Activated naive CD4-positive, alpha-beta T cell treated with Interleukin-2 at 50 U/mL for 16 hours (primary cell): ENCODE measurements at places on chromosomes 4 and X.

DNA sequence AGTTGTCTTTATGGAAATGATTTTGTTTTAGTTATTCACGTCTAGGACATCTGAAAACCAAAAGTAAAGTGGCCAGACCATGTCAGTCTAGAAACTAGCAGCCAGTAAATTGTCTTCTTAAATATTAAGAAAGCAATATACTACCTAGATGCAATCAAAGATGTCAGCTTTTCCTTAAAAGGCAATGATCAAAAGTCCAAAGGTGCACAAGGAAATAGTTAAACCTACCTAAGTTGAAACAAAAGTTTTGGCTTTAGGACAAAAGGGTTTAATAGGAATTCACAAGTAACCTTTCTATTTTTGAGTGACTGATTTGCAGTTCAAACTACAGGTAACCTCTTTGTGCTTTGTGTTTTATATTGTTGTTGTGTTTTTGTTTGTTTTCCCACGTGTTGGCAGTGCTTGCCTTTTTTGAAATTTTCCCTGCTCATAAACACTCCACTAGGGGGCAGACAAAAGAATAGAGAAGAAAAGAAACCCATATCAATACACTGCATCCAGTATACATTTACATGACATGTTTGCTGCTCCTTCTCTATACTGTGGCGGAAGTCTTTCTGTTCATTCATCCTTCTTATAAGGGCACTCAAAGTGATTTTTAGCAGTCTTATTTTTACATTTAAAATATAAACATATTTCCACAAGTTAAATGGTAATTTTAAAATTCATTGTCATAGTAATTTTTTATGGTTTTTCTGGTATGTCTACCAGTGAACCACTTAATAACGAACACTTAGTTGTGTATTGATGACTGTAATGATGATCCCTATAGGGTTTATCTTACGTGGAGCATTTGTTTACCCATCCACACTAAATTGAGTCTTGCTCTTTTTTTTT is 62.7 kb downstream of the GAB1 start:
- DNase-seq: no peak

DNA sequence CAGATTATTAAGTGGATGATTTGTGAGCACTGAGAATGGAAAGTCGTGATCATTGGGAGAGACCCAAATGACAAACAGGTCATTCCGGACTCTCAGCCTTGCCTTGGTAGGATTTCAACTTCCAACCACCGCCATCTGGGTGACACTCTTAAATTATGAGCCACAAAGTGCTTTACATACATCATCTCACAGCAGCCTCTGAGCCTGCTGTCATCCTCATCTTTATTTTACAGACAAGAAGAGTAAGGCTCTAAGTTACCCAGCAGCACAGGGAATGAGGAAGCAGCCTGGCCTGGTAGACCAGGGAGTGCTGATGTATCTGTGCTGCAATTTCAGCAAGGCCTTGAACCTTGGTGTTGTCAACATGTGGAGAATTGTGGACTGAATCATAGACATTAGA is 105.8 kb upstream of the TRIM2 start:
- no peak for DNase-seq

DNA sequence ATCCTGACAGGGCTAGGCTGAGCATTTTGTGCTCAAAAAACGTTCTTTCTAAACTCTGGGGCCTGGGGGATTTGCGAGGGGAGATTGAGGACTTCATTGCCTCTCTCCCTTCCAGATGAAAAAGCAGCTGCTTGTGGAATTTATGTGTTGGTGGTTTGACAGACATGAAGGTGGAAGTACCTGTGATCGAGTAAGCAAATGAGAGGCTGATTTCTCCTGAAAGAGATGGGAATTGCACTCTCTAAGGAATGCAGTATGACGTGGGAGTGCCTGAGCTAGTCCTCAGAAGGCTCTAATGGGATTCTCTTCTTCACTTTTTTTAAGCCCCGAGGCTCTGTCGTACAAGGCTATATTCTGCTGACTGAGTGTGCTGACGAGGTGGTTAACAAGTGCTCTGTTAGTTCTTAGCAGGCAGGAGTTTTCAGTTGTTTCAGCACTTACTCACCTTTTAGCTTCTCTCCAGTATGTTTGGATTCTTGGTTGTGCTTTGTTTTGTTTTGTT is 426.8 kb upstream of the CNKSR2 start:
- DNase-seq: no peak

- no peak for DNase-seq
These were observed 56.6 kb downstream of the ZNF827 start for GRCh38 chr4:145881989-145882388.

- DNase-seq: no peak
These were observed 84.0 kb upstream of the TBC1D9 start for GRCh38 chr4:140839888-140840790.

DNA sequence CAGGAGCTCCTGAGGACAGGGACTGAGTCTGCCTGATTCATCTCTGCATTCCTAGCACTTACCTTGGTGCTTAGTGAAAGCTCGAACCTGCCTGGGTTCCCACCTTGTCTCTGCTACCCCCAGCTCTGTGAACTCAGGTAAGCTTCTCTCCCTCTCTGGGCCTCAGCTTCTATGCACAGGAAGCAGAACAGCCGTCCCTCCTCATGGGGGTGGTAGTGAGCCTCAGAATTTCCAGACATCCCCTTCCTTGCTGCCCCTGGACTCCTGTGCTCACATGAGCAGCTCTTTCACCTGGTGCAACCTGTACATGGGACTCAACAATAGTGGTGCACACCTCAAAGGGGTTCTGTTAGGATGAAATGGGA is 50.8 kb downstream of the HTRA3 start:
- no peak for DNase-seq
